ENCODE measurements at places on chromosomes 1 and 21.
A peak's percentile ranks its signal among the peaks of the same experiment; 100 is the strongest.

DNA sequence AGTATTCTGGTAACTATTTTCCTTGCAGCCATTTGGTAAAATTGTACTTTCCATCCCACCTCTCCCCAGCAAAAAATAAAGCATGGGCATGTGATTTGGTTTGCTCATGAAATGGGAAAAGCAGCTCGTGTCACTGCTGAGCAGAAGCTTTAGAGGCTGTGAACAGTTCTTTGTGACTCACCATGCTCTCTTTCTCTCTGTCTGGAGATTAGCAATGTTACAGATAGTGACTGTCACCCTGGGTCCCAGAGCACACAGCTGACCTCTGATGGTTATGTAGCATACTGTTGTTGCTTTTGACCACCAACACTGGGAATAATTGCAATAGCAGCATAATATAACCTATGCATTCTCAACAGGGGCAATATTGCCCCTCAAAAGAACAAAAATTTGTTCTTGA lies 70.6 kb downstream of the RGS2 start:
- no peak for DNase-seq

DNA sequence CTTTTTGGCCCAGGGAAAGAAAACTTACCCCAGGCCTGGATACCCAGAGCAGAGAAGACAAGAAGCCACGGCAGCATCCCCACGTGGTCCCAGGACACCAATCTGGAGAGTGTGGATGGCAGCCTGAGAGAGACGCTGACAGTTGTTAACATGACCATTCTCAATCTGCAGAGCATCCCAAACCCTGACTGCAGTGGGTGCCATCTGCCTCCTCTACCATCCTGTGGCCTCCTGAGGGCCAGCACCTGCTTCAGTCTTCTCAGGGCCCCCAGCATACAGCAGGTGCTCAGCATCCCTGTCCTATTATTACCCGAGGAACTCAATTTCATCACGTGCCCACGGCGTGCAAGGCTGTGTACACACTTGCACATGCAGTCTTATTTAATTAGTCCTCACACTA lies 785 bp downstream of the PGLYRP4 start:
- DNase-seq = no peak

- no peak for DNase-seq
Measured at GRCh38 chr1:64179588-64179987, 23.8 kb upstream of the UBE2U start.

DNA sequence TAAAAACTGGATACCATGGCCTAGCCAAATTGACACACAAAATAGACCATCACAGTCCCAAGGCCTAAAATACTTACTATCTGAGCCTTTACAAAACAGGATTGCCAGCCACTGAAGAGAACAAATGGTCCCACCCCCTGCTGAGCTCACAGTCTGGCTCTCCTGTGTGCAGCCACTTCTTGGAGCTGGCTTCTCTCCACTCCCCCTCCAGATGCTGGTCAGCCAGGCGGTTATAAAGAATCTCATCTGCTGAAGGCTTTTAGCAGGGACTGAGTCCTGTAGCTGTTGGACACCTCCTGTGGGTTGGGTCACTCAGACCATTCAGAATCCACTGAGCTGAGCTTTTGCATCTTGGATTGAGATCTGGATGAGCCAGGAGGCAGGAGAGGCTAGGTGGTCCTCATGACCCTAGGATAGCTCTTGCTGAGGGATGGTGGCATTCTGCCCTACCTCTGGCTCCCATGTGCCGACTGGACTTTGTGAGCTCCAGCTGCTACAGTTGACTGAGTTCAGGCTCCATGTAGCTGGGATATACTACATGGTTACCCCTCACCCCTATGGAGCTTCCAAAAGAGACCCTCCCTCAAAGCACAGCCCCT lies 16.1 kb downstream of the OXCT2 start:
- DNase-seq = no peak

GRCh38 chr1:92399076-92399475 lies 87.6 kb downstream of the GFI1 start:
- DNase-seq = no peak

DNA sequence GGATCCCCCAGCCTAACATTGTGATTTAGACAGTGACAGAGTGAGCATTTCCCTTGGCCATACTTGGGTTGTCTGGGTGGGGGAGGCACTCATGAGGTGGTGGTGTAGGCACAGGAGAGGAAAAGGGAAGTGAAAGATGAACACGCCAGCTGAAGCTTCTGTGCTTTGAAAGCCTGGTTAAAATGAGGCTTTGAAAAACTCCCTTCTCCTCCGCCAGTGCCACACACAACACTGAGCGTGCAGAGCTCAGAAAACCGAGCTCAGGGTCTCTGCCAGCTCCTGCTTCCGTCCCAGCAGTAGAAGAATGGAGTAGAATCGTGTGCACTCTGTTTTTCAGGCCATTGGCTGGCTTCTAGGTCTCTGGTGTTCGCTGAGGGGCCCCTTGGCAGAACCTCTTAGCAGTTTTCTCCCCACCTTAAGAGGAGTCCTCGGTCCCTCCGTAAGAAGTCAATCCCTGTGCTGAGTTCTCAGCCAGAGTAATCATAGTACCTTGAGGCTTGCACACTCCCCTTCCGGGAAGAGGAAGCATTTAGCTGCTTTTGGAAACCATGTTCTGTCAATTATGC lies 12.9 kb downstream of the PLEKHM2 start:
- peak; percentile 8 for DNase-seq

DNA sequence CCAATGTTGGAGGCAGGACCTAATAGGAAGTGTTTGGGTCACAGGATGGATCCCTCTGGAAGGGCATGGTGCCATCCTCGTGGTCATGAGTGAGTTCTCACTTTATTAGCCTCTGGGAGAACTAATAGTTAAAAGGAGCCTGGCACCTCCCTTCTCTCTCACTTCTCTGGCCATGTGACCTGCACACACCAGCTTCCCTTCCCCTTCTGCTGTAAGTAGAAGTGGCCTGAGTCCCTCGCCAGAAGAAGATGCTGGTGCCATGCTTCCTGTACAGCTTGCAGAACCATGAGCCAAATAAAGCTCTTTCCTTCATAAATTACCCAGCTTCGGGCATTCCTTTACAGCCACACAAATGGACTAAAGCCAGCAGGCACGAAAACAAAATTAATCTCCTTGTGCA lies 23.6 kb downstream of the ACOT7 start:
- DNase-seq = no peak

DNA sequence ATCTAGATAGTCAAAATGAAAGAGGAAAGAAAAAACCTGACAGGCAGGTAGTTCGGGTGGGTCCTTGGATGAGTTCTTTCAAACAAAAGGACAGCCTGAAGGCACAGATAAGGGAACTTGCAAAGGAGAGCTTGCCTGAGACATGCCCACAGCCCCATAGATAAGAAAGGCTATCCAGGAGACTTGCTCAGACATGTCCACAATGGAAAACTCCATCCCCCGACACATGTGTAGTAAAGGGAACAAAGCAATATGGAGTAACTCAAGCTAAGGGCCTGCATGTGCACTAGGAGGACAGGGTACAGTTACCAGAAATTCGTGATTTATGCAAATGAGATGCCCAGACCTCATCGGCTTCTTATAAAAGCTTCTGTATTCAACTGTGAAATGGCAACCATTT lies 281.5 kb downstream of the NEGR1 start:
- DNase-seq = no peak

DNA sequence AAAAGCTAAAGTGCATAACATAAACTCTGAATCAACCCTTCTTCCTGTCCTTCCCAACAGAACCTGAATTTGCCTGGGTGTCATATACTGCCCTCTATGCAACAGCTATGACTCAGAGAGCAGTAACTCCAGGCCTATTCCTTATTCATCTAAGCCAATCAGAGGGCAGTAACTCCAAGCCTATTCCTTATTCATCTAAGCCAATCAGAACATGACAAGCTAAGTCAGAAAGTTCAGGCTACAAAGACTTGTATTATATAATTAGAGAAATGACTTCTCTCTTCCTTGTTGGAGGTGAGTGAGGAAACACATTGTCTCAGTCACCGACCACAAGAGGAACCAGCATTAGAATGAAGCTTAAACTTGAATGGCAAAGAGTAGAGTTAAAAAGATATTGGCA lies 26.2 kb upstream of the TADA1 start:
- no peak for DNase-seq

GRCh38 chr1:21000245-21000594 lies 176.5 kb downstream of the EIF4G3 start:
- no peak for DNase-seq

DNA sequence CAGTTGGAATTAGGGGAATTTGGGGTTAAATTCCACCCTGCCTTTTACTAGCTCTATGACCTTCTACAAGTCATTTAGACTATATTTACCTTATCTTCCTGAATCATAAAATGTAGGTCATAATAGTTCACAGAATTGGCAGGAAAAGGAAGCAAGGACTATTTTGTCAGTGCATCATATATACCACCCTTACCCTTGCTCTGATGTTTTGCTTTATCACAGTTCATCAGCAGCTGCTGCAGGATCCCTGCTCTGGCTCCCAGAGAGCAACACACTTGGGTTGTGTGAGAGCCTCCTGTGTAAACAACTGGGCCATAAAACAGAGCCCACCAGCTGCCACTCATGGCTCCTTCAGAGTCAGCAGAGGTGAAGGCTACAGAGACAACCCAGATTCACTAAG lies 631.6 kb upstream of the CAMK1G start:
- no peak for DNase-seq

DNA sequence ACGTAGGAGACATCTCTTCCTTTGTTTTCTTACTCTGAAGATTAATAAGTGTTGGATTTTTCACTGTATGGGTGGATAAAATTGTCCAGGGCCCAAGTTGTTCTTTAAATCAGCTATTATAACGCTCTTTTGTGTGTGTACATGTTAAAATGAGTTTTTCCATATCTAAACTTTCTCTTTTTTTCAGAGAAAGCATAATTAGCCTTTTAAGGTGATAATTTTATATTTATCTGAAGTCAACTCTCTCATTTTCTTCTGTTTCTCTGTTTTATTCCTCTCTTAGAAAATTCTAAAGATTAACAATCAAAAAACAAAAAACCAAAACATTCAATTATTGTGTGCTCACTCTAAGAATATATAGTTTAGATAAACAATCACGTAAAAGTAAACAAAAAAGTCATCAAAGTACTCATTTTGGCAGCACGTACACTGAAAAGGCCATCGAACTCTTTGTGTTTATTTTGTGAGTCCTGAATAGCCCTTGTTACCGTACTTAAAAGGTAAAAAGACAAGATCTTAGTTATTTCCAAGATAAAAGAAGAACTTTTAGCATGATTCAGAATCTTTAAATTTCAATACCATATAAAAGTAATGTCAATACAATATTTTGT lies 7.2 kb upstream of the CDC73 start:
- no peak for DNase-seq

GRCh38 chr1:245092638-245092976 lies 62.2 kb upstream of the KIF26B start:
- no peak for DNase-seq

DNA sequence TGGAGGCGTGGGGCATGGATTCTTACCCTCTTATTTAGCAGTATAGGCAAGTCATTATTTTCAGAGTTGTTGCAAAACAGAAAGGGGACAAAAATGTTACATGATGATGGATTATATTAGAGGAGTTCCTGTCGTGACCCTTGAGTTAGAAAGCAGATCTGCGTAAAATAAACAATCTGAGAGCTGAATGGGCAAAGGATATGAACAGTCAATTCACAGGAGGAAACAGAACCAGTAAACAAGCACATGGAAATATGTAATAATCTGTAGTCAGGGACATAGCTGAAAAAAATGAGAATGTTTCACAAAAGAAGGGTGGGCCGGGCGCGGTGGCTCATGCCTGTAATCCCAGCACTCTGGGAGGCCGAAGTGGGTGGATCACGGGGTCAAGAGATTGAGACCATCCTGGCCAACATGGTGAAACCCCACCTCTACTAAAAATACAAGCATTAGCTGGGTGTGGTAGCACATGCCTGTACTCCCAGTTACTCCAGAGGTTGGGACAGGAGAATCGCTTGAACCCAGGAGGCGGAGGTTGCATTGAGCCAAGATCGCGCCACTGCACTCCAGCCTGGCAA lies 20.9 kb downstream of the RCAN1 start:
- no peak for DNase-seq
